ENCODE measurements at places on chromosomes 1 and 21. TPM values are rescaled to one million over a fixed set of nuclear protein-coding genes. Genes with fewer than 3 reads are reported as not detected.

DNA sequence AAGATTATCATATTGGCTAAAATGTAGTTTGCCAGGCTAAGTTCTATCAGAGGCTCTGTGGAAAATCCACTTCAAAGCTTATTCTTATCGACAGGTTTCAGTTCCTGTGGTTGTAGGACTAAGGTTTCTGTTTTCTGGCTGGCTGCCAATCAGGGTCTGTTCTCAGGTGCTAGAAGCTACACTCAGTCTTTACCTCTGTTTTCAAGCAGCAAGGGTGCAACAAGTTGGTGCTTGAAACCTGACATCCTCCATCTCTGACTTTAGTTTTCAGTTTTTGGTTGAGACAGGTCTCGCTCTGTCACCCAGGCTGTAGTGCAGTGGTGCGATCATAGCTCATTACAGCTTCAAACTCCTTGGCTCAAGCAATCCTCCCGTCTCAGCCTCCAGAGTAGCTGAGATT, 15.3 kb upstream of the TMCO2 start:
- no peak for ATAC-seq

- no peak for ATAC-seq
Measured at GRCh38 chr21:15676935-15677334, 52.8 kb upstream of the USP25 start.

DNA sequence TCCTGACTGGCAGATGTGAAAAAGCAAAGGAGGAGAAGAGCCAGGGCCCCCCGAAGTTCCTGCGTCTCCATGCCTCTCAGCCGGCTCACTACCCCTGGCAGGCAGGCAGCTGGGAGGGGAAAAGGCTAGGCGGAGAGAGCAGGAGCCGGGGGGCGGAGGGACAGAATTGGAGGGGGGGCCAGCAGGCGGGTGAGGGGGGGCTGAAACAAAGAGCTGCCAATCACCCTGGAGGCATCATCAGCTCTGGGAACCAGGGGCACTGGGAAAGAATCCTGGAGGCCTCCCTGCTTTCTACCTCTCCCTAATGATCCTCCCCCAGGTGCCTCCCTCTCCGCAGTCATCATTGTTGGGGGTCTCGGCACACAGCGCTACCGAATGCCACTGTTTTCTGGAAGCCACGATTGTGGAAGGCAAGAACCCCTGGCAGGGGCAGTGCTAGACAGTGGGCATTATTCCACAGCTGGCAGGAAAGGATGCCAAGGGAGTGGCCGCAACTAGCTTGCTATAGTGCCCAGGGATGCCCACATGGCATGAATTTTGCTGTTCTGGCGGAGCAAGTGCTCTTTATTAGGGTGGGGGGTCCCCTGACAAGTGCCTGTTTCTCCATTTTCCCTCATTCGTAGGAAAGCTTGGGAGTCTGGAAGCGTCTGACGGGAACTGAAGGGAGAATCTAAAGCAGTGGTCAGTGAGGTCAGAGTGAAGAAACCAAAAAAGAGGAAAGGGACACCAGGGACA, at the start of gene THBS3:
Gene THBS3 (minus strand): TSS at position 92 of the 735 bp plus-strand sequence. CDS start 21 bp downstream, at position 71.
- no peak for ATAC-seq

DNA sequence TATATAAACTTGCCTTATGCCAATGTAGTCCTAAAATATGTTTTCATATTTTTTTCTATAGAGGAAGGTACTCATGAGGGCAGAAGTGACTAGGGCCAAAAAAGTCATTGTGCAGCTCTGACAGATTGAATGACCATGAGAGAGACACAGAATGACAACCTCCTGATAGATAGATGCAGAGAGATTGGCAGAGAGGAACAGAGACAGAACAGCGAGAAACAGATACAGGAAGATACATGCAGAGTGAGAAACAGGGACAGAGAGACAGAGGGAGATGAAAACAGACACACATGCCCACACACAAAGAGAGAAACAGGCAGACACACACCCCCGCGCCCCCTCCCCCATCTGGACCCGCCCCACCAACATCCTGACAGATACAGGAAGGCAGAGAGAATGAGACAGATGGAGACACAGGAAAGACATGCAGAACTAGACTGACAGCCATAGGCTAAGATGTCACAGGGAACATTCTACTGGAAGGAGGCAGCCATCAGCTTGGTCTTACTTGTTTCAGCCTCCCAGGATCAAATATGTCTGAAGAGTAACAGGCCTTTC, 211.1 kb downstream of the ST6GALNAC3 start:
- no peak for ATAC-seq

IFNLR1 gene
- 4.0 TPM for total RNA-seq

CD1D gene
- total RNA-seq: 0.44 TPM

LCE3A gene
- not detected for total RNA-seq

DNA sequence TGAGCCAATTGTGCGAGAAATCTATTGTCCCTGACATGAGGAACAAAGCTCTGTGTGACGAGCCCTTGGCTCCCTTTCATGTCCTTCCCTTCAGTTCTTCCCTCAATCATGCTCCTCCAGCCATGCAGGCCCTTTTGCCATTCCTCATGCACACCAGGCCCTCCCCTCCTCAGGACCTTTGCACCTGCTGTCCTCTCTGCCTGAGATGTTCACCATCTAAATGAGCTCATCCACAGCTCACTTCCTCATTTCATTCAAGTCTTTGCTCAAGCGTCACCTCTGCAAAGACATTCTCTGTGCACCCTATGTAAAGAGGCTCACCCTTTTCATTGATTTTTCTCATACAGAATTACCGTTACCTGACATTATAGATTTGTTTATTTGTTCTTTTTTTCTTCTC, 43.7 kb downstream of the C8B start:
- no peak for ATAC-seq

FAAH gene
- total RNA-seq: 8.7 TPM

DNA sequence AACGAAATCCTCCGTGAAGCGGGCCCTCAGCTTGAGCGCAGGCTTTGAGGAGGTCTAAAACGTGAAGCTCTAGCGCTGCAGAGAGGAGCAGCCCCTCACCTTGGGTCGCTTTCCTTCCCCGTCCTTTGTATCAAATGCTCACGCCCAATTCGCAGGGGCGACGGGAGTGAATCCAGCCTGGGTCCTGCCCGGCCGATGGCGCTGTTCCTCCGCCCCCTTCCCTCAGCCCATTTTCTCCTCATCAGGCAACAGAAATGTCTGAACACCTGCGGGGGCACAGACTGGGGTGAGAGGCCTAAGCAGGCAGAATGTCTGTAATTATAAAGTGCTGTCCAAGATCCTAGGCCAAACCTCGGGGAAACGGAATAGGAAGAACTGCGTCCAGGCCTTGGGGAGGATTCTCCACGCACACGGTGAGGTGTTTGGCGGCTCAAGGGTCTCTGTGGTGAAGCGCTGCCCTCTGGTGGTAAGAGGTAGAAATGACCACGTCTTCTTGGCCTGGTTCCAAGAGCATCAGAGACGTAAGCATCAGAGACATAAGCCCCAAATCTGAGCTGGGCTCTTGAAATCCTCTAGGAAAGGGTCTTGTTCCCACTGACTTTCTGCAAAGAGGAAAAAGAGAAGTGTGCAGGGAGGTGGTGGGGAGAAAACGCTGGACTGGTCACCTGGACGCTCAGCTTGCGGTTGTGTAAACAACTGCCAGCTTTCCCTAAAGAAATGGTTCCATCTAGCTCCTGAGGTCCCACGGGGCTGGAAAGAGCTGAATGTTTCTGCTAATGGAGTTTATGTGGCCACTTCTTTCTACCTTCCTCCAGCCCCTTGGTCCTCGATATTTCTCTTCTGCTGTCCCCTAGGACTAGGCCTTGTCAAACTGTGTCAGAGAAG, 92.1 kb upstream of the CD53 start:
- peak; percentile 81 for ATAC-seq
